Ascending aorta (tissue), 2 donors: ENCODE measurements at places on chromosomes 12 and 14.

DNA sequence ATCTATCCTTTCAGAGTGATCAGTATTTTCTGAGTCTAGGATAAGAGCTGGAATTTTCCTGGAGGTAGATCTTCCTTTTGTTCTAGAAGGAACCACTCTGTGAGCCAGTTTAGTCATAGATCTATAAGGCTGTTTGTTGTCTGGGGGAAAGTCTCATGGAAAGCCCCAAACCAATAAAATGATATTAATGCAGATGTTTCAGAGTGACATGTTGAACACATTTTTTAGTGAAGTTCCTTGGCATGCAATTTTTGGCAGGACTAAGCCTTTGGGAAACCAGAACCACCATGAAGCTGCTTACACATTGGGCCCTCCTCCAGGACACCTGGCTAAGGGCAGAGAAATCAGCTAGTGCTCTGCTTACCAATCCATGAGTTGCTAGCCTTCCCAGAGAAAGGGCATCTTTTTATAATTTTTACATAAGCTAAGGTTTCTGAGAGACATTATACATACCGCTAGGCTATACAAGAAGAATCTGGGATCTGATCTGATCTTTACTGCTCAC, 101.5 kb upstream of the PCED1B start:
- no peaks in the 10 kb centered on the region for H3K4me1 ChIP-seq
- H3K36me3 ChIP-seq: no peaks in the 10 kb centered on the region
- H3K4me3 ChIP-seq: no peak overlapping the region
- H3K27ac ChIP-seq: no peak overlapping the region
- no peak for DNase-seq
- no peaks in the 10 kb centered on the region for H3K27me3 ChIP-seq

GRCh38 chr14:43140453-43140852, 1366.6 kb downstream of the FSCB start:
- no peak for DNase-seq
- H3K4me1 ChIP-seq: no peaks in the 10 kb centered on the region
- no peaks in the 10 kb centered on the region for H3K36me3 ChIP-seq
- no peak overlapping the region for H3K27ac ChIP-seq

DNA sequence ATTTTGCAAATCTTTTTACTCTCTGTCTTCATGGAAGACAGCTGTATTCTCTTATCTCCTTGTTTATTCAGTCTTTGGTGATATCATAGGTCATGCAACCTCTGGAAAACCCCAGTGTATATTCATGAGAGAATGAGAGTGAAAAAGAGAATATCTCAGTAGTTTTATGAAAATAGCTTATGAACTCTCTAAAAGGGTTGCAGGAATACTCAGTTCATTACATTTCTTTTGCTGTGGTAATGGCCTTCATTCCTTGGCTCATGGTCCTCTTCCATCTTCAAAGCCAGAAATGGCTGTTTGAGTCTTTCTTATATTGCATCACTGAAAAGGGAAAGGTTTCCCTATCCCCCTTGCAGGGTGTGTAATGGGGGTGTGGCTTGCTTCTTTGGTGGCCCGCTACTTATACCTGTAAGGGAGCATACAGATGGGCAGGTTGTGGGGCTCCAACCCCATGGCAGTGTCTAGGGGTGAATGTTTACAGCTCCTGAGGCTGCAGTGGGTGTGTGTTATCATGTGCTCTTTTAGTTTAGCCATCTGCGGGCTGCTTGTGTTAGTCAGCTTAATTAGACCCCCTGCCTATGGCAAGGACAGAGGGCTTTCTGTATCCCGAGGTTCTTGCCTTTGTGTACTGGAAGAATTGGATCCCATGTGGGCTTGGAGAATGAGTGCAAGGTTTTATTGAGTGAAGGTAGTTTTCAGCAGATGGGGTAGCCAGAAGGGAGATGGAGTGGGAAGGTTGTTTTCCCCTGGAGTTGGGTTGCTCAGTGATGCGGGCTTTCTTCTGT, 150.2 kb downstream of the CCDC91 start:
- no peak overlapping the region for H3K4me3 ChIP-seq
- no peak overlapping the region for H3K27ac ChIP-seq
- no peaks in the 10 kb centered on the region for H3K27me3 ChIP-seq
- no peak for DNase-seq
- H3K36me3 ChIP-seq: no peaks in the 10 kb centered on the region
- no peaks in the 10 kb centered on the region for H3K4me1 ChIP-seq

DNA sequence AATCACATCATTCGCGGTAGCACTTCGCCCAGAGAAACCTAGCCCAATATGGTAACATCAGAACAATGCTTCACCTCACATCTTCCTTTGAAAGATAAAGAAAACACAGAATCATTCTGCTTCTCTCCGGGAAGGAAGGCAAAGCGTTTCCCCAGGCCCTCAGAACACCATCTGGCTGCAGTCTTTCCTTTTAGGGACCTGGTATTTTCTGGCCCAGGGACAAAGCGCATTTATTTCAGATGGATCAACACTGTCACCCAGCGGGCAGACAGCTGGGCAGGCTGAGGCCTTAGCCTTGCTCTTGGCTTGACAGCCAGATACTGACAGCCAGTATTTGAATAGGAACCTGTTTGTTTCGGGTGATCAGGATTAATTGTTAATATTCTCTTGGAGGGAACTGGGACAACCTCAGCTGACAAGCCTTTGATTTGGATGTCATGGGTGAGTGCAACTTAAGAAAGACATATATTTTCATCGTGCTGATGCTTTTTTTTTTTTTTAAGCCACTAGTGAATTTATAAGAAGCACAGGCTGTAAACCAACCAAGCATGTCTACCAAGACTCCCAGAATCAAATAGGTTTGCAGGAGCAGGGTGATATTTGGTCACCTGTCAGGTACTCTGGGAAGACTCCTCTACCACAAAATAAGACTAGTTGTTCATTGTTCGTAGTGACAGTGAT, 118.9 kb downstream of the VEZT start:
- no peaks in the 10 kb centered on the region for H3K27me3 ChIP-seq
- peak overlapping the region; percentile 78 for H3K27ac ChIP-seq
- no peak overlapping the region for H3K4me3 ChIP-seq
- no peaks in the 10 kb centered on the region for H3K36me3 ChIP-seq

GRCh38 chr12:25780771-25781170, 177.7 kb upstream of the RASSF8 start:
- H3K36me3 ChIP-seq: no peaks in the 10 kb centered on the region
- no peaks in the 10 kb centered on the region for H3K27me3 ChIP-seq
- no peak overlapping the region for H3K4me3 ChIP-seq
- no peaks in the 10 kb centered on the region for H3K4me1 ChIP-seq

DNA sequence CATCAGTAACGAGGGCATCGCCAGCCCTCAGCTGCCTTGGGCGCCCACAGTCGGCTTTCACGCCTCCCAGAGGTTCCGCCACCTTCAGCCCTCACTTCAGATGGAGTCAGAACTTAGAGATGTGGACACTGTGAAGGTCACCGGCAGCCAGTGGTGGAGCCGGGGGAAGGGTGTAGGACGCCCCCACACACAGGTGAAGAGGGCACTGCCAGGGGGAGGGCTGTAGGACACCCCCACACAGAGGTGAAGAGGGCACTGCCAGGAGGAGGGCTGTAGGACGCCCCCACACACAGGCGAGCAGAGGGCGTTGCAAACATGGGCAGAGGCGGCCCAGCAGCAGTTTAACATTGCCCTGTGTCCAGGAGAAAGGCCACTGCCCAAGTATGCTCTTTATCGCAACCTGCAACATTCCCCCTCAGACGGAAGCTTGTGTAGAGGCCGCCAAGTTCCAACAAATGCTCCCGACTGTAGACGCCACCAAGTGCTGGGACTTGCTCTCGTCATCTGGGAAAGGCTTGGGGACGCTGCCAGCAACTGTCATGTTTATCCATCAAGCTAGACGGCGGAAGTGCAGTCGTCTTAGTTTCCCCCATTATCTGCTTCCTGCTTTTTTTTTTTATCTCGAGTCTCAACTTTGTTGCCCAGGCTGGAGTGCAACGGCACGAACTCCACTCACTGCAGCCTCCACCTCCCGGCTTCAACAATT, 4.9 kb upstream of the ANKLE2 start:
- H3K4me3 ChIP-seq: no peak overlapping the region
- H3K27ac ChIP-seq: peak overlapping the region; percentile 74
- DNase-seq: no peak
- peaks cover 4% of the 10 kb centered on the region for H3K4me1 ChIP-seq
- H3K36me3 ChIP-seq: peaks cover 12% of the 10 kb centered on the region

DNA sequence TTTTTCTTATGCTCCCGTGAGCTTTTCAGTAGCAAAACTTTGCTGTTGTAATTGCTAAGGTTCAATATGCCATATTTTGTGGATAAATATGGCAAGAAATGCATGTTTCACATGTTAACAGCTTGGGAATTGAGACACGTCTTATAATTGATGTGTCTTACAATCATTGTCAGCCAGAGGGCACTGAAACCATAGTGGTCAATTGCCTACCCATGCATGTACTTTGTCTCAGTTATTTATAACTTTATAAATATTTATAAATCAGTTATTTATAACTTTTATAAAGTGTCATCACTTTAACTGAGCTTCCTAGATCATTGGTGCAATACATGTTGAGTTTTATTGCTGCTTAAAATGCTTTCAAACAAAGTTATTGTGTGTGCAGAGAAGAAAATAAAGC, 82.0 kb downstream of the CATSPERB start:
- no peak overlapping the region for H3K27ac ChIP-seq
- H3K27me3 ChIP-seq: no peaks in the 10 kb centered on the region
- no peaks in the 10 kb centered on the region for H3K4me1 ChIP-seq
- H3K4me3 ChIP-seq: no peak overlapping the region
- no peaks in the 10 kb centered on the region for H3K36me3 ChIP-seq

- no peaks in the 10 kb centered on the region for H3K36me3 ChIP-seq
- H3K4me1 ChIP-seq: no peaks in the 10 kb centered on the region
- no peaks in the 10 kb centered on the region for H3K27me3 ChIP-seq
- H3K27ac ChIP-seq: no peak overlapping the region
- no peak overlapping the region for H3K4me3 ChIP-seq
These were observed 170.2 kb upstream of the HMGA2 start for GRCh38 chr12:65653946-65654629.
